Spleen (tissue), 13 donors: ENCODE measurements at places on chromosomes 3 and 15. TPM values are rescaled to one million over a fixed set of nuclear protein-coding genes. Genes with fewer than 3 reads are reported as not detected.

DNA sequence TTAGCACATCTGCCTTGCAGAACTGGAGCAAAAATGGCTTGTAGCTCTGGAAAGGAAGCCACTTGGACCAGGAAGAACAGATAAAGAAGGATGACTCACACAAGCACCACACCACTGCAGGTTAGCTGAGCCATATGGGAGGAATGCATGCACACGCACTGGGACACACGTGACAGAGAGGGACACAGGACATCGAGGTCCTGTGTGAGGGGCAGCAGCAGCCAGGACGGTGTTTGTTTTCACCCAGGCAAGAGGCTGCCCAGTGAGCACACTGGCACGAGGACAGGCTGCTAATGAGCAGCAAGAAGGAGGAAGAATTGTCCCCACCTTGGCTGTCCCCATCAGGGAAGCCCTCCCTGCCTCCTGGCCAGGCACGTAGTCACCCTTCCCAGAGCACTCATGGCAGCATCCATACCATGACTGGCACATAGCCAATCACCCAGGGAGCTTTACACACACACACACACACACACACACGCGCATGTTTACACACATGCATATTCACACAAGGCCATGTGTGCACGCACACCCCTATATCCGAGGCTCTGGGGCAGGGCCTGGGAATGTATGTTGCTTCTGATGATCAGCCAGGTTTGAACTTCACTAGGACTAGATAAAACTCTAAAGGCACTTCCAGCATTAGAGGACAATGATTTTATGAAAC, 24.0 kb upstream of the SPTBN5 start:
- no peak overlapping the region for H3K4me3 ChIP-seq
- H3K4me1 ChIP-seq, result peaks cover 27% of the 10 kb centered on the region
- H3K27me3 ChIP-seq, result no peaks in the 10 kb centered on the region
- H3K36me3 ChIP-seq, result peaks cover 11% of the 10 kb centered on the region
- peak; percentile 49 for DNase-seq

- no peak for DNase-seq
- H3K27ac ChIP-seq, result no peak overlapping the region
- no peaks in the 10 kb centered on the region for H3K27me3 ChIP-seq
- no peaks in the 10 kb centered on the region for H3K4me1 ChIP-seq
These were observed 136.0 kb downstream of the KCNMB2 start for GRCh38 chr3:178672275-178672674.

DNA sequence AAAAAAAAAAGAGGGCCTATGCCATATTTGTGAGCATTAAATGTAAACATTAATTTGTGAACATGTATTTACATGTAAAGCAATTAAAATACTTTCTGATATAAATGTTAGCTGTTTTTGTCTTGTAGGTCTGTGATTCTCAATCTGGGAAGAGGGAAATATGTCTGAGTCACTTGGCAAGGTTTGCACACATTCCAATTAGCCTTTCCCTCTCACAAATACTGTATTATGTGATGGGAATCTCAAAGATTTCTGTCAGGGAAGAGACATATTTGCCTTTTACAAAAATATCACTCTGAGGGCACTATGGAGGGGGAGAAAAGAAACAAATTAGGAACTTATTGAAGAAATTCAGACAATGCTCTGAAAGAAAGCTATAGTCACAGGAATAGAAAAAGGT, 483.6 kb downstream of the GBE1 start:
- no peak for DNase-seq
- H3K27me3 ChIP-seq, result no peaks in the 10 kb centered on the region
- H3K27ac ChIP-seq, result no peak overlapping the region
- H3K4me1 ChIP-seq, result no peaks in the 10 kb centered on the region

GRCh38 chr15:59177317-59177660, 29.4 kb upstream of the LDHAL6B start:
- peaks cover 13% of the 10 kb centered on the region for H3K4me1 ChIP-seq
- no peak overlapping the region for H3K27ac ChIP-seq
- no peaks in the 10 kb centered on the region for H3K27me3 ChIP-seq
- no peak overlapping the region for H3K4me3 ChIP-seq
- DNase-seq, result no peak

DNA sequence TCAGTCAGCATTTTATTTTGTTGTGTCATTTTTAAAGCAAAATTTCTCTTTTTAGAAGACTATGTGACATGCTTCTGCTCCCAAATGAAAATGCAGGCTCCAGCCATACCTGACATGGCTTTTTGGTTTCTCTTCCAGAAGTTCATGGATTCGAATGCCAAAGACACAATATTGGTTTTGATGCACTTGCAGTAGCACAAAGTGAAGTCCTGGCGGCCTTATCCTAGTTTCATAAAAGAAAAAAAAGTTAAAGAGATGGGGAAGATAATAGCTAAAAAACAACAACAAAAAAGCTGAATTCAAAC, 62.7 kb downstream of the NR2F2 start:
- H3K4me1 ChIP-seq, result no peaks in the 10 kb centered on the region
- no peaks in the 10 kb centered on the region for H3K27me3 ChIP-seq
- no peaks in the 10 kb centered on the region for H3K36me3 ChIP-seq
- no peak overlapping the region for H3K27ac ChIP-seq
- DNase-seq, result no peak

GRCh38 chr3:132020058-132020457, 14.8 kb downstream of the CPNE4 start:
- no peak for DNase-seq
- no peaks in the 10 kb centered on the region for H3K36me3 ChIP-seq
- H3K27me3 ChIP-seq, result peaks cover 10% of the 10 kb centered on the region
- H3K27ac ChIP-seq, result no peak overlapping the region
- no peaks in the 10 kb centered on the region for H3K4me1 ChIP-seq
- no peak overlapping the region for H3K4me3 ChIP-seq

The SPESP1 gene
- 2.0 TPM for total RNA-seq

The MKRN2OS gene
- not detected for total RNA-seq

The NRG4 gene
- not detected for total RNA-seq
